ENCODE measurements at places on chromosomes 6 and 20.

- no peak for DNase-seq
Observed at GRCh38 chr6:148736774-148737412, 9.9 kb upstream of the UST start.

GRCh38 chr20:24981282-24981681 lies 11.3 kb downstream of the APMAP start:
- no peak for DNase-seq

DNA sequence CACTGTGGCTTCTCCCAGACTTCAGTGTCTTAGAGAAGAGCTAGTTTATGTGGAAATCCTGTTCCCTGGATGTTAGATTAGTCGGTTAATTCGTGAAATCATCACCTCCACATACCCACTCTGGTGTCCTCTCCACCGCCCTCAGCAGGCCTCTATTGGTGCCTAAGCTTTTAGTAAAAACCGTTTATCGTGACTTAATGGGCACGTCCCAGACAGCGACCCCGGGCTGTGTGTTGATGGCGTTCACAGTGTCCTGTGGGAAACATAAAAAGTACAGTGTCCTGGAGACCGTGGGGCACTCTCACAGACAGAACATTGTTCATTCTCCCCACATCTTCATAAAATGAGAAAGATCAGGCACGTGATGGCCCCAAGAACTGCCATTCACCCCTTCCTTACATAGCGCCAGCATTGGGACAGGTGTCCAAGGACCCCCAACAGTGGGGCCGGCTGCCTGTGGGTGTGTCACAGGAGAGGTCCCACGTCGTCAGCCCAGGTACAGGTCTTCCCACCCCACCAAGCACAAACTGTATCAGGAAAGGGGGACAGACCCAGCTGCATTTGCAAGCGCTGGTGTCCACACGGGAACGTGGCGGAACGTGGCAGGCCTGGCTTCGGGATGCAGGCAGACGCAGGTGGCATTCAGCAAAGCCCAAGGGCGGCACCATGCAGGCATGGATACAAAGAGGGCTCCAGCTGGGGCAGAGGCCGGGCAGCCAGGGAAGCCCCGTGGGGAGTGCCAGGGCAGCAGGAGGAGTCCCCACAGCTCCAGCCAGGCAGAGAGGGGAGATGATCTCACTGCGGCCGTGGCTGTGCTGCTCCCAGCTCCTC lies 237.7 kb downstream of the DLL1 start:
- DNase-seq, result no peak

DNA sequence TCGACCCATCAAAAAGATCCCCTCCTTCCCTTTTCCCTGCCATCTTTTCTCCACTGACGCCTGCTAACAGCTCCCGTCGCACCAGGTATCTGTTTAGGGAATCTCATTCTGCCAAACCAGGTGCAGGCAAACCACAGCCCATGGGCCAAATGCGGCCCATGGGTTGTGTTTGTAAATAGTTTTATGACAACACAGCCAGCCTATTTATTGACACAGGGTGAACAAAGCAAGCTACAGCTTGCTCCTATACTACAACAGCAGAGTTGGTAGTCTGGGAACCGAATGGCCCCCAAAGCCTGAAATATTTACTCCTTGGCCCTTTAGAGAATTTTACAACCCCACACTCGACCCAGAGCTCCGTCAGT lies 16.4 kb downstream of the NFATC2 start:
- no peak for DNase-seq

DNA sequence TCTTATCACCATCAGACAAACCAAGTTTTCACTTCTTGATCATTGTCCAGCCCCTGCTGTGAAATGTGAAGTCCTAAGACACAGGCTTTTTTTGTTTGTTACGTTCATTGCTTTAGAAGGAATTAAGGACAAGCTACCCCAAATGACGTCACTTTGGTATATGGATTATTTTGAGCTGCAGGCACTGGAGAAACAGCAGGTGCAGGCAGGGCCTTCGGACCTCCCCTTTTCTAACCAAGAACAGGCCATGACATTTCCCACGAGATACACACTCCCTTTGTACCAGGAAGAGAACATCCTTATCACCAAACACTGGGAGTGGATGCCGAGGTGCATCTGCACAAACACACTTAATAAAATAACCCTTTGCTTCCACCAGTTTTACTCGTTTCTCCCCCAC lies 418.0 kb upstream of the SULF2 start:
- DNase-seq, result no peak

DNA sequence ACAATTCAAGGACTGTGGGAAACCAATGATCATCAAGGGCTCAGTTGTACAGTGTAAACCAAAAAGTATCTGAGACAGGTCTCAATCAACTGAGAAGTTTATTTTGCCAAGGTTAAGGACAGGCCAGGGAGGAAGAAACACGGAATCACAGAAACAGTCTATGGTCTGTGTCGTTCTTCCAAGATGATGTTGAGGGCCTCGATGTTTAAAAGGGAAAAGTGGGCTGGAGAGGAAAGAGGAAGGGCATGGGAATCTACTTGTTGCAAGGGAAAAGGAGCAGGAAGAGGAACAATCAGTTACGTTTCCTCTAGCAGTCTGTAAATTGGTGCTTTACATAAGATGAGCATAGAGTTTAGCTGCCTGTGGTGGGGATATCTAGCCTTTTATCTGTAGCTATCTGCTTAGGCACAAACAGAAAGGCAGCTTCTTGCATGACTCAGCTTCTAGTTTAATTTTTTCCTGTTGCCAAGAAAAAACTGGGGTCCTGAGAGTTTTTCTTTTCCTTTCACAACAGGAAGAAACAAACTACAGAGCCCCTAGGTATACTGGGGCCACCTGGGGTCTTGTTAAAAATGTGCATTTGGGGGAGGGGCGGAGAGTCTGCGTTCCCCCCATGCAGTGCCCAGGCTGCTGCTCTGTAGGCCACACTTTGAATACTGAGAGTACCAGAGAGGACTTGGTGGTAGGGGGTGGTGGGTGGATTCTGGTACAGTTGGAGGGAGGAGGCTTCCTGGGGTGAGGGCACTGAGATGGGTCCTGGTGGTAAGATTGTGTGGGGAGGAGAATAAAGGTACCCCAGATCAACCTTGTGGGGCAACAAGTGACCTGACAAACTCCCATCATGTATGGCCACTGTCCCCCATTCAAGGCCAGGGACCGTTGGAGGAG lies 35.3 kb upstream of the EZR start:
- no peak for DNase-seq

- no peak for DNase-seq
Observed at GRCh38 chr20:54111460-54111859, 41.1 kb upstream of the BCAS1 start.

DNA sequence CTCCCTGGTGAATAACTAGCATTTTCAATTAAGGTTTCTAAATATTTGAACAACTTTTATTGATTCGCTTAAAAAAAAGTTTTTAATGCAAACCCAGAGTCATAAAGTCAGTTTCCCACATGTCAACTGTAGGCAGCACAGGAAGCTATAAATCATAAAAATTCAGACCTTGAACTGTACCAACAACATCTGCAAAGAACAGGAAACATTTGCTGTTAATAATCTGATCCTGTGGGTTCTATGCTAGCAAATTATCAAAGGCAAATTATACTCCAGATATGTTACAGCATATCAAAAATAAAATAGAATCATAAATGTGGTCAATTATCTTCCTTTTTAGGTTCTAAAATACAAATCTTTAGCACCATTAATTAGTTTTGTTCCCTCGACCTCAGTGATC lies 16.6 kb upstream of the MAP7 start:
- DNase-seq, result no peak

DNA sequence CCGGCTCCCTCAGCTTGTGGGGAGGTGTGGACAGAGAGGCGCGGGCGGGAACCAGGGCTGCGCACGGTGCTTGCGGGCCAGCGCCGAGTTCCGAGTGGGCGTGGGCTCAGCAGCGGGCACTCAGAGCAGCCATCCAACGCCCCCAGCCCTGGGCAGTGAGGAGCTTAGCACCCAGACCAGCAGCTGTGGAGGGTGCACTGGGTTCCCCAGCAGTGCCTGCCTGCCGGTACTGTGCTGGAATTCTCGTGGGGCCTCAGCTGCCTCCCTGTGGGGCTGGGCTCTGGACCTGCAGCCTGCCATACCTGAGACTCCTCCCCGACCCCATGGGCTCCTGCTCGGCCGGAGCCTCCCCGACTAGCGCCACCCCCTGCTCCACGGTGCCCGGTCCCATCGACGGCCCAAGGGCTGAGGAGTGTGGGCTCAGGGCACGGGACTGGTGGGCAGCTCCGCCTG lies 92.7 kb downstream of the MANEA start:
- no peak for DNase-seq

GRCh38 chr6:67358241-67358640 lies 1276.8 kb upstream of the ADGRB3 start:
- DNase-seq, result no peak

All from NCI-H446 (cell line).